Amniotic stem cell (primary cell): ENCODE measurements at places on chromosomes 1 and 21.

- DNase-seq = no peak
Observed at GRCh38 chr1:244865820-244866219, 1.5 kb upstream of the HNRNPU start.

GRCh38 chr1:54291276-54292001 lies 91.5 kb downstream of the MRPL37 start:
- no peak for DNase-seq

DNA sequence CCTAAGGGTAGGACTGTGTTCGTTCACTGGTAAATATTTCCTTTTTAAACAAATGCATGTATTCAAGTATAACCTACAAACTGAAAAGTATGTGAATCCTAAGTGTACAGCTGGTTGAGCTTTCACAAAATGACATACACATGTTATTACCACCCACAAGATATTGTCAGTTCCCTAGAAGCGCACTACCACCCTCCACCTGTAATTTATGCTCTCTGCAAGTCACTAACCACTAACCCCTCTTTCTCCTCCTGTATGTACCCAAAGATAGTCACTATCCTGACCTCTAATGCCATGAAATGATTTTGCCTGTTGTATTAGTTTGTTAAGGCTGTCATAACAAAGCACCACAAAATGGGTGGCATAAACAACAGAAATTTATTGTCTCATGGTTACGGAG lies 82.8 kb upstream of the CHODL start:
- no peak for DNase-seq

DNA sequence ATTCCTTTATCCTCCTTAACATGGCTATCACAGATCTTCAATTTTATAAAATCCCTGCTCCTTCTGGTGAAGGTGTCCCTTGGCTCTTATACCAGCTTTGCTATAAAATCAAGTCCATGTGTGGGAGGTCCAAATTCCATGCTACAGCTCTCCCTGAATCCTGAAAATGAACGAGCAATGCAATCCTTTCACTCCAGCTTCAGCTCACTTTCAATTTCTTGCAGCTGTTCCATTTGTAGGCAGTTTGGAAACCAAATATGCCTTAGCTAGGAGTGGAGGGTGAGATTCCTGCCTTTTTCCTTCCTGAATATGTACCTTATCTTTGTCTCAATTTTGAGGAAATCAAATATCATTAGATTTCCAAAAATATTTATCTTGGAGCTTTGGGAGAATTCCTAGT lies 402.6 kb downstream of the TTLL7 start:
- no peak for DNase-seq

DNA sequence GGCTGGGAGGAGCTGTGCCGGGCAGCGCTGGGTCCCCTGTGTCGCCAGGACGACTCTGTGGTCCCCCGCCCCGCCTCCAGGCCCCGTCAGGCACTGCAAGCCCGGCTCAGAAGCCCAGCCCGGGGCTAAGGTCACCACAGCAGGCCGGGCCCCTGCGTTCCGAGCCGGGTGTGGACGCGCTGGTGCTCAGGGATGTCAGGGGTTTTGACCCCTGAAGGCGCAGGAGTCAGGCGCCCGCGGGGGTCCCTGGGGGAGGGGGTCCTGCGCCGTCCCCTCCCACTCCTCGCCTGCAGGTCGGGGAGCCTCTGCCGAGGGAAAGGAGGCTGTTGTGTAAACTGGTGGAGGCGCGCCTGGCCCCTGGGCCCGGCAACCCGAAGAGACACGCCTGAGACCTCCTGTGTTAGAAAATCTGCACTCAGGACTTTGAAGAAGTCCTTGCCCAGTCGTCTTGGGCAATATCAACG lies 23.7 kb upstream of the TMEM54 start:
- DNase-seq = no peak

- no peak for DNase-seq
Observed at GRCh38 chr1:43994794-43995790, 3.7 kb downstream of the CCDC24 start.

- DNase-seq = no peak
Observed at GRCh38 chr1:204126386-204126785, 25.5 kb downstream of the ETNK2 start.

DNA sequence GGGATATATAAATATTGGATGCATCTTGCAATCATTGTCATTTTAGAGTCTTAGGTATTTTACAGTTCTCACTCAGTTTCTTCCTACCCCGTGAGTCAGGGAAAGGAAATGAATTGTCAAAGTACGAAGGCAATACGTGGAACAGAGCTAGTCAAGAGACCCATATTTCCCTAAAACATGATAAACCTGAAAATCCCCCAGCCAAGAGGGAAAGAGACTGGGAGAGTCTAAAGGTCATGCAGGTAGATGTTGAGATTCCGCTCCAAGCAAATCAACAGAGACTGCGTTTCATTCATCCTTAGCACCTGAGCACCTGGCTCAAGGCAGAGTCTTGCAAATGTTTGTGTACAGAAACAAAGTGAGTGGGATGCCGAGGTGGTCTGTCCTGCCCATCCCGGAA lies 58.0 kb downstream of the SH3GLB1 start:
- DNase-seq = no peak

- no peak for DNase-seq
Observed at GRCh38 chr1:40384413-40384762, 10.9 kb downstream of the SMAP2 start.

DNA sequence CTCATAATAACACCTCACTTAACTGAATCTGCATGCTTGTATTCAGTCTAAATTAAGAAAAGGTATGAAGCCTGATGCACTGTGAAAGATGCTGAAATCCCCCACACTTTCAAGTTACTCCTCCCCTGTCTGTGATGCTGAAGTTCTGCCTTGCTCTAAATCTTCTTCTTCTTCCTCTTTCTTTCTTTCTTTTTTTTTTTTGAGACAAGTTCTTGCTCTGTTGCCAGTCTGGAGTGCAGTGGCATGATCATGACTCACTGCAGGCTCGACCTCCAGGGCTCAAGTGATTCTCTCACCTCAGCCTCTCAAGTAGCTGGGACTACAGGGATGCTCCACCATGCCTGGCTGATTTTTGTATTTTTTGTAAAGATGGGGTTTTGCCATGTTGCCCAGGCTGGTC lies 231.0 kb upstream of the B3GALT2 start:
- no peak for DNase-seq

DNA sequence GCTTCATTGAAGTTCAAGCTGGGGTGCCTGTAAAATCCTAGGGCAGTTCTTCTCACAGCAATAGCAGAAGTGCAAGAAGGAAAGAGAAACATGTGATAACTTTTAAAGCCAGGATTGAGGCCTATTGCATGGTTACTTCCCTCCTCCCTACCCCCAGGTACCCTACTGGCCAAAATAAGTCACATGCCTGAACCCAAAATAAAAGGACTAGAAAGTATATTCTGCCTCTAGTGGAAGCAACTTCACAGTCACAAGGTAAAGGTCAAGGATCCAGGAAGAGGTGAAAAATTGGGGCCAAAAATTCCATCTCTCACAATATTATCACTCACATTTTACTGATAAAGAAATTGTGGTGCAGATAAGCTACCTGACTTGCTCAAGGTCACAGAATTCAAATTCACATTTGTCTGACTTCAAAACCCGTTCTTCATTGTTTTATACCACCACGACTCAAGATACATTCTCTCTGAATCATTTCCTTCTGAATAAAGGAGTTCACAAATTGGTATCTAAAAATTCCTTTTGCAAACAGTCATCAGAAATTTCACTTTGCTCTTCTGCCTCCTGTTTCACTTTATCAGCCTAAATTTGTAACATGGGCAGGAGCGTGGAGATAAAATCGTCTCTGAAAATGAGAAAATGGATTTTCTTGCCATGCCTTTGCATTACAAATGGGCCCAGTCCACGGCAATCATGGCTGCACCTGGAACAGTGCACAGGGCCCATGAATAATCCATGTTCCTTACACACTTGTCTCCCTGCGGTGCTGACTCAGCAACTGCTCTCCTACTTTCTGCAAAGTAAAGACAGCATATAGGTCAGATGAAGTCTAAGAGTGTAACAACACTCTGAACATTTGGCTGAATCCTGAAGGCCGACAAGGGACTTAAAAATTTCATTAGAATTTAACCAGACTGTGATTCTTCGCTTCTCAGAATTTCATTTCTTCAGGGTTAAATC lies 485.3 kb upstream of the NFIA start:
- DNase-seq = no peak

DNA sequence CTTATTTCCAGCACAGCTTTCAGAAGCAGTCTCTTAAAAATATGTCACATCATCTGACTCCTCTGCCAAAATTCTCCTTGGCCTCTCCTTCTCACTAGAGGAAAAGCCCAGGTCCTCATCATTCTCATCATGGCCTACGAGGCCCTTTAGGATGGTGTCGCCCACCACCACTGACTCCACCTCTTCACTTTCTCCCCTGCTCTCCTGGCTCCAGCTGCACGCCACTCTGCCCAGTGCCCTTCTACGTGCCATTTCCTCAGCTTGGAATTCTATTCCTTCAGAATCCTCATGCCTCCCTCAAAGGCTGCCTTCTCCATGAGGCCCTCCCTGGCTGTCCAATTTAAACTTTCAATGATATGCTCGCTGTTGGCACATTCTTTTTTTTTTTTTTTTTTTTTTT lies 25.3 kb upstream of the BTG2 start:
- no peak for DNase-seq

GRCh38 chr21:29193072-29193471 lies 62.6 kb downstream of the MAP3K7CL start:
- DNase-seq = no peak

DNA sequence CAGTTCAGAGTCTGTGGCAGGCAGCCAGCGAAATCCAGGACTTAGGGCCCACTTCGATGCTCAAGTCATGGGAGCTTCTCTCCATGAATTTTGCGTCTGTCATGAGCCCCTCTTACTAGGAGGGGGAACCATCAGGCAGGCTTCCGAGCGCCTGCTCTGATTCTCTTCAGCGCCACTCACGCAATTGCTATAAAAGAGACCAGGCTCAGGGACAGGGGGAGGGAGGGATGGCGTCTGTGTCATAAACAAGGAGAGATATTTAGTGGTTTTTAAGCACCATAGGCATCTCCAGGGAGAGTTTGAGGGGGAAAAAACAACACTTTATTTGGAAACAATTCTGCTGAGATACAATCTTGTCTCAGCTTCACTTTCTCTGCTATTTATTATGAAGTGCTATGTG lies 60.6 kb downstream of the NAV1 start:
- DNase-seq = no peak

DNA sequence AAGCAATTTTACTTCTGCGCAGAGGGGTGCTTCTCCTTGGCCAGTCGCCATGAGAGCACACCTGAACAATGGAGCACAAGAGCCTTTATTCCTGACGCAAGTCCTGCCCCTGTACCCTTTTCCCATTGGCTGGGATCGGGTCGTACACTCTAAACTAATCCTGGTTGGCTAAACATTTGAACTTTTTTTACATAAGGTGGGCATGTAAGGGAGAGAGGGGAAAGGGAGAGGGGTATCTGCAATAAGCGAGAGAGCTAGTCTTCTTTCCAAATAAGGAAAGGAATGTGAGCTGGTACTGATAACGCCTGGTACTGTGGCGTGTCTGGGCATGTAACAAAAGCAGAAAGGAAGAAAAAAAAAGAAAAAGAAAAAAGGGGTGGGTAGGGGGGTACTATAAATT lies 21.8 kb downstream of the MFSD2A start:
- DNase-seq = no peak

GRCh38 chr1:39980555-39981313 lies 25.8 kb downstream of the MFSD2A start:
- no peak for DNase-seq

DNA sequence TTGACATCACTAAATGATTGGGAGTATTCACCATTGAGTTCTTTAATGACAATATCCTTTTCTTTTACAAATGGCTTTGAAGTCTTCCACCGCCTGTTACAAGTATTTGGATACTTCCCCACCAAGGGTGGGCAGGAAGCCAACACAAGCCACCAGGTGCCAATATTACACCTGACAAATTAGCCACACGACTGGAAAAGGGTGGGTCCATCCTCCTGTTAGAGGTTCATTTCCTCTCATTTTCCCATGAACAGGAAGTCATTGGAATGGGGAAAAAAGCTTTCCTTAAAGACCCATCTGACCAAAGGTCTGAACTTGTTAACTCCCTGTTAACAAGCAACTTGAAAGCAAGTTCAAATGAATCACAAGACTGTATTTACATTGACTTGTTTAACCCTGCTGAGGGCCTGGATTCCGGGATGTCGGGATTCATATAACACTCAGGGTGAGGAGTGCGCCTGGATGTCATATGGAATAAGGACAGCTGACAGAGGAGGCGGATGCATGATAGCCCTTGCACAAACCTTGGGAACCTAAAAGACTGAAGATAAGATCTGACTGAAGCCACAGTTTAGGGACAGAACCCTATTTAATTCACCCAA lies 40.5 kb upstream of the PROX1 start:
- no peak for DNase-seq

DNA sequence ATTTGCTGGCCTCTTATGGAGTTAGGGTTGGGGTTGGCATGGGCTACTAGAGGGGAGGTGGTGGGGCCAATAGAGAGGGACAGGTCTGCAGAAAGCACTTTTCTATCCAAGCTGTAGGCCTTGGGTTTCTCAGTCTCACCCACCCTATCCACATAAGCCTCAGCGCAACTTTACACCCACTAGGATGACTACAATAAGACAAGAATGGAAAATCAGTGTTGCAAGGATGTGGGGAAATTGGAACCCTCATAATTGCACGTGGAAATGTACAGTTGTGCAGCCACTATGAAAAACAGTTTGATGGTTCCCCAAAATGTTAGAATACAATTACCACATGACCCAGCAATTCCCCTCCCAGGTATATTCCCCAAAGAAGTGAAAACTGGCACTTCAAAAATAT lies 14.0 kb upstream of the GSTM4 start:
- DNase-seq = no peak

GRCh38 chr1:245614476-245614875 lies 459.7 kb downstream of the KIF26B start:
- DNase-seq = no peak

DNA sequence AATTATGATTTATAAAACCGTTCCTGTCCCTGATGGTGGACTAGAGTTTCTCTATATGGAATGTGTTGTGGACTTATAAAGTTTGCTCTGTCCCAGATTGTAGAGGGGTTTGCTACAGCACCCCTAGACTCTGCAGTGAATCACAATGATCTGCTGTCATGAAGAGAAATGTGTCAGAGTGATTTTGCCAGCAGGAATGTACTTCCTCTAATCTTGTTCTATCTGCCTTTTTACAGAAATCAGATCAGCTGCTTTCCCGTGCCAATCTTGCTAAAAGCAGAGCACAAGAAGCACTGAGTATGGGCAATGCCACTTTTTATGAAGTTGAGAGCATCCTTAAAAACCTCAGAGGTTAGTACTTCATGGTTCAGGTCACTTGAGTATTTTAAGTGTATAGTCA lies 52.0 kb downstream of the LAMC2 start:
- DNase-seq = no peak

GRCh38 chr1:196660272-196660671 lies 8.4 kb downstream of the CFH start:
- DNase-seq = no peak

DNA sequence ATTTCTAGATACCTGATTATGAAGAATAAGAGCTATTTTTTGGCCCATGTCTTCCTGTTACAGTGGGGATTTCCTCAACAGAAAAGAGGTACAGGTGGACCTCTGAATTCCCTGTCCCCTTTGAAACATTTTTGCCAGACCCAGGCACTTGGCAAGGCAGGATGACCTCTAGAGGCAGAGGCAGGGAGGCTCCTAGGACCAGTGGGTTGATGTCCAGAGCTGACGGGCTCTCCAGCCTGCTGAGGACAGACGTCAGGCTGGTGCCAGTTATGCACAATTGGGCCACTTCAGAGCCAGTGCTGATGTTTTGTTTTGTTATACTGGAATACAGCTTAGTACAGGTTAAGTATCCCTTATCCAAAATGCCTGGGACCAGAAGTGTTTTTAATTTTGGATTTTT lies 18.5 kb upstream of the A3GALT2 start:
- no peak for DNase-seq

- no peak for DNase-seq
Observed at GRCh38 chr1:25028907-25029599, 99.0 kb upstream of the RUNX3 start.

- no peak for DNase-seq
Observed at GRCh38 chr1:53367503-53368313, 39.8 kb upstream of the LRP8 start.
